ENCODE measurements at places on chromosomes 2 and 18.

GRCh38 chr2:107999158-107999557, 12.8 kb downstream of the SLC5A7 start:
- no peak for DNase-seq

- DNase-seq = no peak
Observed at GRCh38 chr2:200128296-200128695, 172.9 kb downstream of the MAIP1 start.

GRCh38 chr2:221501210-221501882, 70.8 kb downstream of the EPHA4 start:
- no peak for DNase-seq

DNA sequence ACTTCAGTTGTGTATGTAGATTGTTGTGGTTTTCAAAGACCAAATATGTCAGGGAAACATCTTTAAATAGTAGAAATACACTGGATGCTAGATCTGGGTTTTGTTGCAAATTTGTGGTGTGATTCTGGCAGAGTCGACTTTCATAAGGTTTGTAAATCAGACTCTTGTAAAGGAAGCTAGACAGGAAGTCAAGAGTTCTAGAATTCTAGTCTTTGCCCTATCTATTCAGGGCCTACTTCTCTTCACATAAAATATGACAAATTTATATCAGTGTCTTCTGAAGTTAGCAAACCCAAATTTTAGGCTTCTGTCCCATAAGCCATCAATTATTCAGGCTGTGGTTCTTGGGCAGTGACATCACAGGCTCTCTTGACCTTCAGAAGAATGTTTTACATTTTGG, 1579.2 kb upstream of the PIK3C3 start:
- no peak for DNase-seq

DNA sequence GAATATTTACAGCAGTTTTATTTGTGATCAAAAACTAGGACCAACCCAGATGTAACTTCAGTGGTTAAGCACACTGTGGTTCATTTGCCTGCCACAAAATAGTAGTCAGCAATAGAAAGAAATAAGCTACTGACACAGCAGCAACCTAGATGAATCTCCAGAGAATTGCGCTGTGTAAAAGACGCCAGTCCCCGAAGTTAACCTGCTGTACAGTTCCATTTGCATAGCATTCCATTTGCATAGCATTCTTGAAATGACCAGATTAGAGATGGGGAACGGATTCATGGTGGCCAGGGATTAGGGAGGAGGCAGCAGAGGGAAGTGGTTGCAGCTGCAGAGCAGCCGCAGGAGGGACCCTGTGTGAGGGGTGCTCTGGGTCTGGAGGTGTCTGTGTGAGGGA, 39.3 kb upstream of the NFATC1 start:
- DNase-seq = no peak

DNA sequence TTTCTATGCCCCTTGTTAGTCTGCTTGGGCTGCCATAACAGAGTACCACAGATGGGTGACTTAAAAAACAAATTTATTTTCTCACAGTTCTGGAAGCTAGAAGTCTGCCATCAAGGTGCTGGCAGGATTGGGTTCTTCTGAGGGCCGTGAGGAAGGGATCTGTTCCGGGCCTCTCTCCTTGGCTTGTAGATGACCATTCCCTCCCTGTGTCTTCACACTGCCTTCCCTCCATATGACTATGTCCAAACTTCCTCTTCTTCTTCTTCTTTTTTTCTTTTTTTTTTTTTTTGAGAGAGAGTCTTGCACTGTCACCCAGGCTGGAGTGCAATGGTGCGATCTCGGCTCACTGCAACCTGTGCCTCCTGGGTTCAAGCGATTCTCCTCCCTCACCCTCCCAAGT, 13.1 kb upstream of the CCNYL1 start:
- DNase-seq = no peak

DNA sequence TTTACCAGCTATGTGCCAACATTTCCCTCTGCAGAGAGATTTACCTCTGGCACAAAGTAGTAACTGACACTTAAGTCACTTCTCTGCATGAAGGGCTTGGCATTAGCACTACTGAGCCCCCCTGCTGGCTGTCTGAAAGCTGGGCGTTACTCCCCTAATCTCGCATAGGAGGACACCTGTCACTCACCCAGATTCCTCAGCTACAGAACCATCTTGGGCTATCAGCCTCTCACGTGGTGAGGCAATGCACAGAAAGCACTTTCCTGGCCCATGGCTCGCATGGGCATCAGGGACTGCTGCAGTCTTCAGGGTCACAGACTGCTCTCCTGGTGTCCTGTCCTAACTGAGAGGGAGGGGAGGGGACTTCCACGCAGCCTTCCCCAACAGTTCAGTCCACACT, 12.0 kb downstream of the SERPINE2 start:
- DNase-seq = no peak

- no peak for DNase-seq
Observed at GRCh38 chr18:80147037-80147417, 38.0 kb downstream of the ADNP2 start.

GRCh38 chr18:10898417-10898974, 250.9 kb downstream of the PIEZO2 start:
- DNase-seq = no peak

DNA sequence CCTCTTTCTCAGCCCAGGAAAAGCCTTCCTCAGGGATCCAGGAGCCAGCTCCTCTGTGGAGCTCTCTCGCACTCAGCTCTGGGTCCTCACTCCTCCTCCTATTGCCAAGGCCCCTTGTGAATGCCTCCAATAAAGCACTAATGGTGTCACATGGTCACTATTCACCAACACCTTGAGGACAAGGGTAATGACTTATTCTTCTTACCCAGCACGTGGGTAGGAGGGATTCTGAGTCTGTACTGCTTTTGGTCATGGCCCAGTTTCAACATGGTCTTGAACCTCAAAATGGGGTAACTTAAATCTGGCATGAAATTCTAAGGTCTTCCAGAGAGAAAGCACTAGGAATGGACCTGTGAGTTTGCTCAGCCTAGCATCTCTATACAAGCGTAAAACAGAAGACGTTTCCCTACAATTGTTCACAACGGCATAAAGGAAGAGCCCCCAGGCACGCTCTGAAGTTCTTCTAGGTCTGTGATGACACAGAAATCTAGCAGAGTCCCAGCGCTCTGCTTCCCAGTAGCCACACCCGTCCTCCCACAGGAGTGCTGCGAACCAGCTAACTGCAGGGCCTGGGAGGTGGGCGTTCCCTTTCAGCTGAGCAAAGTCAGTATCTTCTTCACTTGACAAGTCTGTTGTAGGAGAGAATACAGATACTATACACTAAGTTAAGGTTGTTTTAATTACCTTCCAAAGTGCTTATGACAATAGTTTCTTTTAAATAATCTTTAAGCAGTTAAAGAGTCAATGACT, 14.6 kb upstream of the KIDINS220 start:
- no peak for DNase-seq

DNA sequence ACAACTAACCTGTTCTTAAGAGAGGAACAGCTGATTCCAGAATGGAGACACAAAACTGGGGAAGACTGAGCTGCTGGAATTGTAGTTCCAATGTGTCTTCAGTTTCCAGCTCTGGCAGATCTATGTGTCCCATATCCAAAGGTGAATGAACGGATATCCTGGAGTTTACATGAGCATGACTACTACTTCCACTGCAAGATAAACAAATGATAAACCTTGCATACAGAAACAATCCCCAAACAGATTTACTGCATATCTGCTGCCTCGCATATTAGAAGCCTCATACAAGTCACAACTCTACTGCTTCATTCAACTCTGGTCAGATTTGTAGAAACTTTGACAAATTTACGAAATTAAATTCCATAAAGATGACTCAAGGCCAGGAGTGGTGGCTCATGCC, 15.0 kb downstream of the RTTN start:
- no peak for DNase-seq

DNA sequence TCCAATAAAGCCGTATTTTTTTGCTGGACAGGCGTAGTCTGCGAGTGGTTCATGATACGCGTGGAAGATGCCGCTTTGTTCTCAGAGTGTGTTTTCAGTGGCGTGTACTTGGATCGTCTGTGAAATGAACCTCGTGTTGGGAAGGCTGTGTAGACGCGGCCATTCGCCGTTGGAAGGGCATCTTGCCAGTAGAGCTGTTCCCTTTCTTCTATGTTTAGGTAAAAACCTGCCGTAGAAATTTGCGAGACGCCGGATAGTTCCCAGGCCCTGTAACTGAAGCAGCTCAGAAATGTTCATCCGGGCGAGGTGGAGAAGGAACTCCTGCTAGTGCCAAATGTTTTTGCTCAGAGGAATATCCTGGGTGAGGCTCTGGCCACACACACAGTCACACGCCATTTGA, 133.6 kb downstream of the NFATC1 start:
- DNase-seq = no peak
